ENCODE measurements at places on chromosomes 6 and 20.

DNA sequence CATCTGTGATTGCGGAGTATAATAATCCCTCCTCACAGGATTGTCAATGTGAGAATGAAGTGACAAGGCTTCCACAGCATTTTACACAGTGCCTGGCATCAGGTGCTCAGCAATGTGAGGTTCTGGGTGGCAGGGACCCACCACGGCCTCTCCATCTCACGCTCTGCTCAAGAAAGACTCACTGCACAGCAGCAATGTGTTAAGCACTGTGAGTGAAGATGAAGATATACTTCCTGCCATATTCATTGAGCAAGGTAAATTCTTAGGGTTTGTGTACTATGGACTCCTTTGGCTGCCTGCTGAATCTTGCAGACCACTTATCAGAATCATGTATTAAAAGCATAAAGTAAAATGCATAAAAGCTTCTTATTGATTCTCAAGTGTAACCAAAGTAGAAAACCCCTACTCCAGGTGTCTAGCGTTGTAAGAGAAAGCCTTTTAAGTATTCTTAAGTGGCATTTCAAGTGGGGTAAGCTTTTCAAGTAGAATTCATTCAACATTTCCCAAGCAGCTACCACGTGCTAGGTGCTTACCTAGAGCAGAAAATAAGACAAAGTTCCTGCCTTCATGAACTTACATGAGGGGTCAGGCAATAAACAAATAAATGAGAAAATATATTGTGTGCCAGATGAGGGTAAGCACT, 17.0 kb upstream of the MEP1A start:
- DNase-seq = no peak

GRCh38 chr6:35078226-35078850, 62.8 kb downstream of the TCP11 start:
- no peak for DNase-seq

DNA sequence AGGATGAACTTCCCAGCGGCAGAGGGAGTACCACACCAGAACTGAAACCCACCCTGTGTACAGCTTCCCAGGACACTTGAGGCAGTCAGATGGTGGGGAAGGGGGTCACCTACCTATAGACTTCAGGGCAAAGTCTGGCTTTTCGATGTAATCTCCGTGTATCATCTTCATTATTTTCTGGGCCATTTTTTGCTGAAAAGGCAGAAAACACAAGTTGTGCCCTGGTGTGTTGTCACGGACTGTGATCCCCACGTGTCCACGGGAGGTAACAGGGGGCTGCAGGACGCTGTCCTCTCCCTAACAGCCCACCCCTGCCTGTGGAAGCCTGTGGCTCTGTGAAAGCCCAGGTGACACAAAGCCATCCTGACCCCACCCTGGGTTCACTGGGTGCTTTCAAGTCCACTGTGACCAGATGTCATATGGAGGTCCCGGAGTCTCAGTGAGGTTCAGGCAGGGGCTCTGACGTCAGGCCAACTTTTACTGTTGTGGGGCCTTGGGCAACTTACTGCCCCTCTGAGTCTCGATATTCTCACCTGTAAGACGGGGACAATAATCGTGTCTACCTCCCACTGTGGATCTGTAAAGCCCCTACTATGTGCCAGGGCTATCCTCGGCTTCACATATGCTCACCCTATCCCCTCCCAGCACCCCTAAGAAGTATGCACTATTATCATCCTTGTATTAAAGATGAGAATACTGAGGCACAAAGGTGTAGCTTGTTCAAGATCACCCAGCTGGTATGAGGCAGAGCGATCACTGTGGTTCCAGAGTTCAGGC, 14.5 kb downstream of the SUN5 start:
- no peak for DNase-seq

DNA sequence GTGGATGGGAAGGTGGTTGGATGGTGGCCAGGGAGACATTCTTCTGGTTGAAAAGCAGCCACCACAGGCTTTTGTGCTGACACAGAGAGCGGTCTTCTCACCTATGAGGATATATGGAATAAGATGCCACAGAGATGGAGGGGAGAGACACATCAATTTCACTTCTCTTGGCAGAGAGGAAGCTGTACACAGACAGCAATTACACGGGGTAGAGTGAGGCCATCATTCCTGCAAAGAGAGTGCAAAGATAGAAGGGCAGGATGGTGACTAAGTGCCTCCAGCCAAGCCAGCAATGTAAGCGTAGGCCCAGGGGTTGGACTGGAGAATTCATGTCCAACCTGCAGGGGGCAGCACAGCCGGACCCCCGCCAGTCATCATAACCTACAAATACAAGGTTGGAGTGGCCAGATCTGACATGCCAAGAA, 56.4 kb downstream of the NRN1 start:
- DNase-seq = no peak

DNA sequence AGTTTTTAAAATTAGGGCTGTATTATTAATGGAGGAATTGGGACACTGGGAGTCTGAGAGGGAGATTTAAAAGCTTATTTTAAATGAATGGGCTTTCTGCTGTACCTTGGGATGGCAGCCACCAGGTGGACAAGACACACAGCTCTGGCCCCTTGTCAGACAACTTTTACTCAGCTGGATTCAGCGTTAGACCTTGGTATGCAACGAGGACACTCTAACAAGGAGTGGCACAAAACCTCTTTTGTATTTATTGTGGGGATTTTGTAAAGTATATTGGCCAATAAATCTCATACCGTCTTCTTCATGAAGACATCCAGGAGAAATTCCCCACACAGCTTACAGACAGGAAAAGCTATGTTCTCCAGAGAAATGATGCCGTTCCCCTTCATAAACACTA, 105.7 kb downstream of the LCA5 start:
- no peak for DNase-seq

GRCh38 chr20:37345339-37346235, at the start of gene SRC:
TSS of gene SRC (plus strand) at chr20:37346140. CDS start at chr20:37384154, 38,014 bp downstream.
- peak; percentile 67 for DNase-seq

GRCh38 chr6:84082689-84083265, 49.2 kb downstream of the MRAP2 start:
- no peak for DNase-seq

- DNase-seq = no peak
Observed at GRCh38 chr6:90131614-90132423, 164.8 kb downstream of the BACH2 start.

- DNase-seq = no peak
Observed at GRCh38 chr20:5910186-5910585, 40.1 kb downstream of the TRMT6 start.

DNA sequence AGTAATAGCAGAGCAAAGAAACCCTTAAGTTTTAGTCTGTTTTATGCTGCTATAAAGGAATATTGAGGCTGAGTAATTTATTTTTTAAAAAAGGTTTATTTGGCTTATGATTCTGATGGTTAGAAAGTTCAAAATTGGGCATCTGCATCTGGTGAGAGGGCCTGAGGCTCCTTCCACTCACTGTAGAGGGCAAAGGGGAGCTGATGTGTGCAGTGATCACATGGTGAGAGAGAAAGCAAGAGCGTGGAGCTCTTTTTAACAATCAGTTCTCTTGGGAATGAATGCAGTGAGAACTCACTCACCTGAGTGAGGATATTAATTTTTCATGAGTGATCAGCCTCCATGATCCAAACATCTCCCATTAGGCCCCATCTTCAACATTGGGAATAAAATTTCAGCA, 36.4 kb upstream of the SAMD3 start:
- DNase-seq = no peak

DNA sequence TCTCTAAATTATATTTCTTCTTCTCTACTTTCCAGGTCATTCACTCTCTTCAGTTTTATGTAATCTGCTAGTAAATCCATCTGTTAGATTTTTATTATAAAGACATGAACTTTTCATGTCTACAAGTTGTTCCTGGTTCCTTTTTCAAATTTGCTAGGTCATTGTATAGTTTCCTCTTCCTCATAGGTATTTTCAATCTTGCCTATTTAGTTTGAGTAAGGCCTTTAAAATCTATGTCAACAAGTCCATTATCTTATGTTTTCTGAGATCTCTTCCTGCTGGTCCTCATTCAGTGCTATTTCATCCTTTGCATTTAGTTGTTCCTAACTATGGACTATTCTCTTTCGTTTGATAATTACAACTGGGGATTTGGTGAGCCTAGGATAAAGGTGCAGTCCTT, 11.0 kb downstream of the RRBP1 start:
- no peak for DNase-seq

Measured in CD4-positive, alpha-beta T cell treated with Interleukin-15 for 1 hour (primary cell).